ENCODE measurements at places on chromosomes 6 and 20.

DNA sequence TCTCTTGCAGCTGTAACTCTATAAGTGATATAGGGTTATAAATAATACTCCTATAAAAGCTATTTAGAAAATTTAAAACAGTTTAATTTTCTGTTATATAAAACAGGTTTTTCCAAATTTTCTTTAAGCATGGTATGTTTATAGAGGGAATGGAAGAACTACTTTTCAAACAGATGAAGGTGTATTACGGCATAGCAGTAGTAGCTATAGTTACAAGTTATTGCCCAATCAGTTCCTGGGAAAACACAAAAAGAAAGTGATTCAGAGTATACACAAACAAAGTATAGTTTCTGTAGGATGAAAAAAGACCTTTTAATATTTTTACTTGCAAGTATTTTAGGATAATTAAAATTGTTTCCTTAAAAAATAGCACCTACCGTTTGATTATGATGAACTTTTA lies 9.8 kb downstream of the SLC17A5 start:
- no peak for DNase-seq

- DNase-seq, result no peak
Observed at GRCh38 chr6:101907356-101908217, 514.1 kb downstream of the GRIK2 start.

DNA sequence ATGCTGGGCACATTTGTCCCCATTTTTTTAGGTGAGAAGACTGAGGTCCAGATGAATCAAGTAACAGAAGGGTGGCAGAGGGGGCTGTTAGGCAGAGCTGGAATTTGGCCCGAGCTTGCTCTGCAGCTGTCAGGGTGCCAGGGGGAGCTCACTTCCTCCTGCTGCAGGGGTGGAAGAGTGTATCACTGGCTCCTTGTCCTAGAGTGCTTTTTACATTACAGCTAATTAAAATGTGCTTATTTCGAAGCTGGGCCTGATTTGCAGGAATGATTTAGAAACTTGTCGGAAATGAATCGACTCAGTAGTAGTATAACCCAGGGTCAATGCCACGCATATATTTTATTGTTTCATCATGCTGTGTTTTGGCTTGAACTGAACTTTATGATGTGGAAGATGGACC lies 11.1 kb downstream of the TOX2 start:
- DNase-seq, result no peak

- no peak for DNase-seq
Observed at GRCh38 chr6:109783250-109783986, 92.3 kb downstream of the FIG4 start.

DNA sequence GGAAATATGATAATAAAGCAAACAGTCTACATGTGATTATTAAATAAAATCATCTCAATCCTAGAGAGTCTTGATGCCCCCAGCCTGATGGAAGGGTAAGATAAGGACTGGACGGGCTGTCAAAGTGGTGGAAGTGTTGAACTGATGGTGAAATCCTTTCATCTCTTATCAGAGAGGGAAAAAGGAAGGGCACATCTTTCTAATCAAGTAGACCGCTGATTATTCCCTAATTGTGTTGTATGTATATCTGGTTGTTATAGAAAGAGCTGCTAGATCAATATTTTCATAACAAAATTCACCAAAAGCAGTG lies 184.5 kb downstream of the PDE7B start:
- DNase-seq, result no peak
